ENCODE measurements at places on chromosomes 2 and 18.

DNA sequence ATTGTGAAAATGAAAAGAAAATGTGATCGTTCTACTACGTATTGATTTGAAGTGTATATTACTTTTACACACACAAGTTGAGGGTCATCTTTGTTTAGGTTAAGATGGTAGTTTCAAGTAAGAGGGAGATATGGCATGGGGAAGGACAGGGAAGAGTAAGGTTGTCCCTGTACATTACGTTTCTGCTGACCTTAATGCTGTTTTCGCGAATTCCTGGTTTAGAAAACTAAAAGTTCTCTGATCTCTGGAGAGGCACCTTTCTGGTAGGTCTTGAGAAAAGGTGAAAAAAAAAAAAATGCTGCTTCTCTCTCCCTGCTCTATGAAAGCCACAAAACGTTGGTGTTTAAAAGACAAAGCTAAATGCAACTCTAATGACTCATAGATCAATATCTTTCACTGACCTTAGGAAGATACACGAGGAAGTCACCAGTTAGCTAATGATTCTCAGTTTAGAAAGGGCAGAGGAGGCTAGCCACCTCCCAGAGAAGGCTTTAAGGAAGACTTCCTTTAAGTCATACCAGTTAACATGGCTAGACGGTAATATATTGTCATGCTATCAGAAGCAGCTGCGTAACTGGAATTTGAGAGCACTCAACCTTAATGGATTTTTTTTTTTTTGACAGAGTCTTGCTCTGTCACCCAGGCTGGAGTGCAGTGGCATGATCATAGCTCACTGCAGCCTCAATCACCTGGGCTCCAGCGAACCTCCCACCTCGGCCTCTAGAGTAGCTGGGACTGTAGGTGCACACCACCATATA lies 13.2 kb downstream of the TXNDC2 start:
- DNase-seq, result no peak

- no peak for DNase-seq
Observed at GRCh38 chr2:177123048-177123447, 89.5 kb upstream of the HNRNPA3 start.

DNA sequence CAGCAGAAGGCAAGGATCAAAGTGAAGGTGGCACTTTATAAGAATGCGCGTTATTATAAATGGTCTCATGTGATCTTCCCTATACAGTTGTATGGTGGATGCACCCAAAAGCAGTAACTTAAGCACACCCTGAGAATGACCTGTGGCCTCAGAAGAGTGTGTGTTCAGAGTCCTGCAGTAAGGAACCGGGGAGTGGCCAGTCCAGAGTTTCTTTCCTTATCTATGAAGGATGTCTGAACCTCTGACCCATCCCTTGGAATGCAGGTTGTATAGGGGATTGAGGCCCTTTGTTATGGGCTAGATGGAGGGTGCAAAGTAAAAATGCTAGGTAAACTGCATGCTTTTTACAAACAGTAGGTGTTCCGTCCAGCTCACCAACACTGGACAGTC lies 43.6 kb upstream of the ANKRD44 start:
- no peak for DNase-seq

DNA sequence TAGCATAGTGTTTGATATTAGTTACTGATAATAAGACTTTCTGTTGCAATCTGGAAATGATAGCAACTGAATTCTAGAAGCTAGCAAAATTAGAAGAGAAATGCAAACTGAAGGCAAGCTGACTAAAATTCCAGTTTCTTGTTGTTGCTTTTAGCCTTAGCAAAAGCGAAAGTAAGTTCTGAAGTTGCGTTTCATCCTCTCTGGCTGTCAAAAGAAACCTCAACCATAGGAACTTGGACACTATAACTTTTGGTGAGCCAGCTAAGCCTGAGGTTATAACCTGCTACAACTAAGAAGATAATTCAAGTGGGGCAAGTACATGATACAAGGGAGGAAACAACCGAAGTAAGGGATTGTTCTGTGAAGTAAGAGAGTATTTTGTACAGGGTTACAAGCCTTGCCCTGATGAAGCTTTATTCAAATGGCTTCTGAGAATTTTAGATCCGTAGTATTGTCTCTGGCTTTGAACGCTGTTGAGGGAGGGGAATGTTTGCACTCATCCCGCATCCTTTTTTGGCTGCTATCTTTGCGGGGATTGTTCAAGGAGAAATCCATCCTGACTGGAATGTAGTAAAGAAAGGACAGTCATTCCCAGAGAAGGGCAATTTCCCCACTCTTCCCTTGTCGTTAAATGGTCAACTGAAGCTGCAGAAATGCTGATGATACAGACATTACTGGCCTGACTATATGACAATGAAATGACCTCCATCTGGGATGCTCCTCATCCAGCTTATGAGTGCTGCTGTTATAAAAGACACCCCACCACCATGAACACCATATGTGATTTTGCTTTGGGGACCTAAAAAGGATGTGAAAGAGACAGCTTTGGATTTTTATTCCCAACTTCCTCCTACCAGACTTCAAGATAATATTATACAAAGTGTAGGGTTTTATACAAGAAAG lies 7.0 kb upstream of the TMX3 start:
- no peak for DNase-seq

DNA sequence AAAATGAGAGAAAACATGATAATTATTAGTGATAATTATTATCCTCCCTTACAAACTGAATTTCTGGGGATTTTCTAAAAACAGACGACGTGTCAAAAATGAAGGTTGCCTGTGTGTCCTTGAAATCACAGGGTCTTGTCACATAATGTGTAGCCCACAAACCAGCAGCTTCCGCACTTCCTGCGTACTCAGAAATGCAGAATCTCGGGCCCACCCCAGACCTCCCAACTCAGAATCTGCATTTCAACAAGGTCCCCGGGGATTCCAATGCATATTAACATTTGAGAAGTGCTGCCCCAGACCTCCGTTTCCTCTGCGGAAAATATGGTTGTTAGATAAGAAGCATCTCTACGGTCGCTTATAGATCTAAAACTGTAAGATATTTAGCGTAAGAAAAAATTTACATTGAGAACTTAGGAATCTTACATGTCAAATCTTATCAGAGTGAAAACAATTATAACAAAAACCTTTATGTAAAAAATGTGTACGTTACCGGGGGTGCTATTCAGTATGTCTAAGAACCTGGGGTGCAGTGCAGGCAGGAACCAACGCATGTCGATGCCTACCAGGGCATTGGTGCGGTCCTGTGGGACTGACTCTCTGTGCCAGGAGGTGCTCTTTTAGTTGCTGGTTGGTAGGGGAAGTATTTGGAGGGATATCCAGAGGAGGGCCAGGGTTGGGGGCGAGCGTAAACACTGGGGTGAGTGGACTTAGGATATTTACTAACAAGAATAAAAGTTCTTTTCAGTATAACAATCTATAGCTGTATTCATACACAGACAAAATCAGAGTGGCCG lies 15.2 kb downstream of the CDKL4 start:
- DNase-seq, result no peak

- DNase-seq, result no peak
Observed at GRCh38 chr2:234494361-234495250, 2.3 kb downstream of the ARL4C start.
